ENCODE measurements at places on chromosomes 1 and 21.

- no peak for DNase-seq
Observed at GRCh38 chr21:44052071-44052829, 40.1 kb downstream of the TRAPPC10 start.

- DNase-seq, result no peak
Observed at GRCh38 chr1:87084244-87084836, 169.9 kb downstream of the HS2ST1 start.

DNA sequence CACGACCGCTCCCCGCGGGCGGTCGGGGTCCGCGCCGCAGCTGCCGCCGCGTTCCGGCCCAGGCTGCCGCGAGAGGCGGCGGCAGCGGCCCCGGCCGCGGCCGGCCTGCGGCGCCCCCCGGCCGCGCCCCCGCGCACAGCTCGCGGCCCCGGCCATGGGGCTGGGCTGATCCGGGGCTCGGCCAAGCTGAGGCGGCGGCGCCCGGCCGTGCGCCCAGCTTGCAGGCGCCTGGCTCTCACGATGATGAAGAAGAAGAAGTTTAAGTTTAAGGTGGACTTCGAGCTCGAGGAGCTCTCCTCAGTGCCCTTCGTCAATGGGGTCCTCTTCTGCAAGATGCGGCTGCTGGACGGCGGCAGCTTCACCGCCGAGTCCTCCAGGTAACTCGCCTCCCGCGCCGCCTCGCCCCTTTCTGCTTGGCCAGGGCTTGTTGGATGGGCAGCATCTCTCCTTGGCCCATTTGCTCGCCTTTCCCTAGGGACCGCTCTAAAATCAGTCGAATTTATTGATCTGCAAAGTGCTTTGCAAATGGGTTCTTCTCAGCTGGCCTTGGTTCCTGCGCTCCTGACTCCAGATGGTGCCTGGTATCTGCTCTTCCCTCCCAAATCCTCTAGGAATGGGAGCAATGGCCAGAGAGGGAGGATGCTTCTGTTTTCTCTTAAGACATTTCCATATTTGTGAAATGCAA lies 431 bp downstream of the EEIG2 start:
- DNase-seq, result no peak

GRCh38 chr1:172654535-172654934 lies 4.4 kb upstream of the FASLG start:
- no peak for DNase-seq

GRCh38 chr1:55611123-55611522 lies 396.0 kb upstream of the USP24 start:
- no peak for DNase-seq

GRCh38 chr1:21594935-21595897 lies 73.9 kb downstream of the RAP1GAP start:
- peak; percentile 71 for DNase-seq

DNA sequence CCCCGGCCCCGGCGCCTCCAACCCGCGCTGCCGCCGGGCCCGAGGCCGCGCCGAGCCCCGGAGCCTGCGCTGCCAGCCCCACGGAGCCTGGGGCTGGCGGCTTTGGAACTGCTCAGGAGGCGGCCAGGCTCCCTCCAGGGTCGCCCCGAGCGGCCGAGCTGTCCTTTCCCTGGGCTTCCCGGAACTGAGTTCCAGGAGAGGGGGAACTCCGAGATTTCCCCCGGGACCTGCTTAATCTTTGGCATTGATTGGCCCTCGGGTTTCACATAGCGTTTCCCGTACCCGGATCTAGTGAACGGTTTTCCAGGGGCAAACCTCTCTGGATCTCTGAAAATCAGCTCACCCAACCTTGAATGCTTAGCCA lies 504 bp downstream of the H6PD start:
- no peak for DNase-seq

DNA sequence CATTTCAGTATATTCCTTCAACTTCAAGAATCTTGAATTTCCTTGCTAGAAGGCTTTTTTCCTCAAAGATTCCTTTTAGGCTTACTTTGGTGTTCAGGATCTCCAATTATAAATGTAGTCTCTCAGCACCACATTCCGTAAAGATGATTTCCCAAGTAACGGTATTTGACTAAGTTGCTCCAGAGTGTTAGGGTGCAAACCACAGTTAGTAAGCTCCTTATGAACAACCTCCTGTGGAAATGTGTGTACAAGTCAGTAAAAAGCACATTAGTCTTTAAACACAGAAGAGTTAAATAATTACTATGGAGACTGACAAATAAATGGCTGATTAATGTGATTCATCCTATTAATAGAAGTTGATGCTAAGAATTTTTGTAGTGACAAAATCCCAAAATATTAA lies 10.3 kb downstream of the DONSON start:
- DNase-seq, result no peak

GRCh38 chr1:229454056-229454455 lies 20.2 kb upstream of the ACTA1 start:
- DNase-seq, result no peak

DNA sequence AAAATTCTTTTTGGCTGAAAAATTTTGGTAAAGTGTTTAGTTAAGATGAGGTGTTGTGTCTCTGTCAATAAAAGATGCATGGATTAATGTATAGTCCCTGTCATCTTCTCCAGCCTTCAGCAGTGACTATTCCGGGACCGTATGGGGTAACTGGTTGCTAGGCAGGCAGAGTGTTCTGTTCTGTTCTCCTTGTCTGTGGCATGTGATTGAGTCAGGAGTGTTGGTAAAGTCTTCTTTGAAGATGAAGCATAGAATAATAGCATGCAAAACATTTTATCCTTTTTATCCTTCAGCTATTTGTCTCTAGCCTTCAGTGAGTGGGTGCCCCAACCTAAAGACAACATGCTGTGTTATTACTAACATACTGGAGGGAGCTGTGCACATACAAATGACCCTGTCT lies 74.6 kb downstream of the RGL1 start:
- DNase-seq, result no peak

GRCh38 chr21:33053951-33054350 lies 16.0 kb upstream of the OLIG1 start:
- DNase-seq, result no peak

GRCh38 chr1:9008236-9008635 lies 18.0 kb downstream of the SLC2A7 start:
- no peak for DNase-seq

DNA sequence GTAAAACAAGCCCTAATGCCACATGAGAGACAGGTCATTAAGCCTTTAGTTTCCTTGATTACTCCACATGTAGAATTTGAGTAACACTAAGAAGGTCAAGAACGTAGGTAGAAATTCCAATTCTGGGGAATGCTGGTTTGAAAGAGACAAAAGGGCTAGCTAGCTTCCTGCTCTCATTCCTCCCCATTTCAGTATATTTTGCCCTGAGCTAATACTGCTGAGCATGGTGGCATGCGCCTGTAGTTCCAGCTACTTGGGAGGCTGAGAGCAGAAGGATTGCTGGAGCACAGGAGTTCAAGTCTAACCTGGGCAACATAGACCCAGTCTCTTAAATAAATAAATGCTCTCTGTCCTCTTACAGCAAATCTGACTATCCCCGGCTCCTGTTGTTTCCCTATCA lies 12.8 kb downstream of the PRDX6 start:
- DNase-seq, result no peak

GRCh38 chr1:113040718-113041412 lies 32.1 kb upstream of the LRIG2 start:
- peak; percentile 30 for DNase-seq

DNA sequence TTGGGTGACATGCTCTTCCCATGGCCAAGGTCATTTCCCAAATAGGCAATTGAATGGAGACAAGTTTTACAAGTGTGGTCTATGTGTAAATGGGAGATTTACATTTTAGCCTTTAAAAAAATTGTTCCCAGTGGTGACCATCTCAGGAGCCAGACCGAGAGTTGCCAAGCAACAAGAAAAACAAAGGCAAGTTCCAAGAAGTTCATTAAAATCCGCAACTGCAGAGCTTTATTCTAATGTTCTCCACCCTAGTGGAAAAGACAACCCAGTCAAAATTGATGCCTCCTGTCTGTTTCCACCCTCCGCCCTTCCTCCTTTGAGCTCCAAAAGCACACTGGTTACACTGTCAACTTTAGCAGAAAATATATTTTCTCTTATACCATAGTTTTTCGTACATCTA lies 33.2 kb upstream of the CD55 start:
- DNase-seq, result no peak

- DNase-seq, result no peak
Observed at GRCh38 chr1:30966690-30967369, 58.3 kb upstream of the SDC3 start.

DNA sequence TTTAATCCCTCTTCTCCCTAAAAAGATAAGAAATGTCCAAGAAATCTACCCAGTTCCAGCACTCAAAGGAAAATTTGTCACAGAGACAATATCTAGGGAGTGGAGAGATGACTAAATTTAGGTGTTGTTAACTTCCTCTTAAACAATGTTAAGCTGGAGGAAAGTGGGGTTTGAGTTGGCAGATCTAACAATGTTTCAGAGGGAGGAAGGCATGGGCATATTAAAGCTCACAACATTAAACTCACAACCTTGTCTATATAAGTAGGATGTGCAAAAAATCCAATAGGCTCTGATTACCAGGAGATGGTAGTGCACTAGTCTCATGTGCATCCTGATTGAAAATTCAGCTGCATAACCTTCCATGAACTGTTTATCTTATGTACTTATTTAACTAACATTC lies 190.1 kb downstream of the BARHL2 start:
- no peak for DNase-seq

GRCh38 chr1:156050376-156050775 lies 3.2 kb downstream of the UBQLN4 start:
- DNase-seq, result no peak

- peak; percentile 82 for DNase-seq
Observed at GRCh38 chr1:59422921-59423575, 126.2 kb downstream of the FGGY start.

- peak; percentile 69 for DNase-seq
Observed at GRCh38 chr1:232377494-232377770, 252.5 kb downstream of the SIPA1L2 start.

- peak; percentile 49 for DNase-seq
Observed at GRCh38 chr1:230064283-230064682, 2.8 kb upstream of the GALNT2 start.

DNA sequence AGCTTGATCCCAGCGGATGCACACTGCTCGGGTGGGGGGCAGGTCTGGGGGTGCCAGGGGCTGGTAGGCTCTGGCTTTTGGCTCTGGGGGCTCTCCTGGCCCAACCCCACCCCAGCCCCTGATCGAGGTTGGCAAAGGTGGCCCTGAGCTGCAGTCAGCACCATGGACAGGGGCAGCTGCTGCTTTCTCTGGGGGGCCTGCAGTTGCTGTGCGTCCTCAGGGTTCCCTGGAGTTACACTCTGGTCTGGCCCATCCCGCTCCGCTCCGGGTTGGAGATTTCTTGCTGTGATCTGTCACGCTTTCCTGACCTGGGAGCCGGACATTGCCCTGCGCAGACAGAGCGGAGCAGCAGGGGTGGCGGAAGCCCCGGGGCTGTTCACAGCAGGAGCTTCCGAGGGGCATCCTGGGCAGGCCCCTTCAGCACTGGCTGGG lies 8.0 kb upstream of the PLCH2 start:
- no peak for DNase-seq

DNA sequence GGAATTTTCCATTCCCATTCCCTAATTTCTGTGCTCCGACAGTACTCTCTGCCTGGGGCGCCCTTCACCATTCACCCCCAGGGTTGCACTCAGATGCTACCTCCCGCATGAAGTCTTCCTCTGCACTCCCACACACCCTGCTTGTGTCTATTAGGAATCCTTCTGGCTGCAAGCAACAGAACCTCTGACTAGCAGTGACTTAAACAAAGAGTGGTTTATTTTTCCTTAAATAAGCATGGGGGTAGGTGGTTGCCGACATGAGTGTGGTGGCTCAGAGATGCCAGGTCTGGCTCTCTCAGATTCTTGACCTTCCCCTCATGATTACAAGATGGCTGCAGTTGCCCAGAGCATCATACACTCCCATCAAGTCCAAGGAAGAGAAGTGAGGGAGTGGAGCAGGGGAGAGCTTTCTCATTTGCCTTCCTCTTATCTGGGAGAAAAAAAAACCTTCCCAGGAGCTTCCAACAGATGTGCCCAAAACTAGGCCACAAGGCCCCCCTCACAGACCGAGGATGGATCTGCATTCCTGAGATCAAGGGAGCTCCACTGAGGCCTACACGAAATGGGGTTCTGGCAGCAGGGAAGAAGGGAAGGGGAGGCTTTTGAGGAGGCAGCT lies 49.6 kb upstream of the LBR start:
- DNase-seq, result peak; percentile 23

DNA sequence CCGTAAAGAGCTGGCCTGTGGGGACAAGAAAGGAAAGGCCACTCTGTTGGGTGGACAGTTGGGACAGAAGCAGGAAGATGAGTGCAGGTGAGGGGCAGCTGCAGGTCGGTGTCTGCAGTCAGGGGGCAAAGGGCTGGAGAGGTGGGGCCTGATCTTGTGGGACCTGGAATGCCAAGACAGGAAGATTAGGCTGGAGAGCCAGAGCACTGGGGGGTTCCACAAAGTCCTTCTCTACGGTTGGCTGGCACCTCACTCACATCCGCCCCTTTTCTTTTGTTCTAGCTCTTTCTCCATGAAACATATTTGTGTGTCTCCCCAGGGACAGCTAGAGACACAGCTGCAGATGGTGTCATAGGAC lies 404.1 kb downstream of the PTPRU start:
- DNase-seq, result no peak

GRCh38 chr1:48543854-48544253 lies 71.8 kb upstream of the SPATA6 start:
- DNase-seq, result no peak

- no peak for DNase-seq
Observed at GRCh38 chr1:17143760-17144159, 24.5 kb upstream of the PADI2 start.

DNA sequence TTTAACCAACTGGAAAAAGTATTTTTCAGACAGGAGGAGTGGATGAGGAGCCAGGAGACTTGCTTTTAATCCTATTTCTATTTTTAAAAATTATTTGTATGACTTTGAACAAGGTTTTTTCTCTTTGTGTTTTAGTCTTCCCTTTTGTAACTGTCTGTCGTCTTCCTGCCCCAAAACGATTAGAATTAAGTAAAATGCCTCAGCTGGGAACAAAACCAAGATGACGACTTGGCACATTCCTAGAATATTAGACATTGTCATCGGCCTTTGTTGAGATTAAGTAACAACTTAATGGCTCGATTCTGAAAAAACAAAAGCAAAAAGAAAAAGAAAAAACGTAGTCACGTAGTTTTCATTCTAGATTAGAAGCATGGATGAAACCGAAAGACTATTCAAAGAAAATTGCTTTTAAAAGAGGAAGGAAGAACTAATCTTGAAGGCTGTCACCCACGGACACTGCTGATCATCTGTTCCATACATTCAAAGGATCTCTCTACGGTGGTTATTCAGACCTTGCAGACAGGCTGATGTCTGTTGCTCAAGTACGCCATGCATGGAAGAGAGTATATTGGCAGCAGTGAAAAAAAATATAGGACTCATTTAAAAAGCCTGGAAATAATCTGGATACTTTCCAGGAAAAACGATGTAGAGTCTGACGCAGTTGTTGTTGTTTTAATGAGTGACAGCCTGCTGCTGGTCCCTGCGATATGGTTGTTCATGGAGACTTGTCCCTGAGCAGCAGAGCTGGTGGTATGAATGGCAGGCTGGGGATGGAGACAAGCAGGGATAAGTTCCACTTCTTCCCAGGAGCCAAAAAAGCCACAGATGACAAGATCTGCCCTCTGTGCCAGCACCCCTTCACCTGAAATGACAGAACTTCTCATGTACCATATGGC lies 16.8 kb downstream of the GNG4 start:
- DNase-seq, result no peak
